ENCODE measurements at places on chromosomes 5 and 9. TPM values are rescaled to one million over a fixed set of nuclear protein-coding genes. Genes with fewer than 3 reads are reported as not detected.

GRCh38 chr5:96706433-96707111, 44.4 kb downstream of the CAST start:
- H3K4me1 ChIP-seq: peaks cover 29% of the 10 kb centered on the region
- no peak overlapping the region for H3K27ac ChIP-seq
- no peak overlapping the region for H3K4me3 ChIP-seq
- H3K36me3 ChIP-seq: no peaks in the 10 kb centered on the region
- no peaks in the 10 kb centered on the region for H3K27me3 ChIP-seq
- DNase-seq: no peak

DNA sequence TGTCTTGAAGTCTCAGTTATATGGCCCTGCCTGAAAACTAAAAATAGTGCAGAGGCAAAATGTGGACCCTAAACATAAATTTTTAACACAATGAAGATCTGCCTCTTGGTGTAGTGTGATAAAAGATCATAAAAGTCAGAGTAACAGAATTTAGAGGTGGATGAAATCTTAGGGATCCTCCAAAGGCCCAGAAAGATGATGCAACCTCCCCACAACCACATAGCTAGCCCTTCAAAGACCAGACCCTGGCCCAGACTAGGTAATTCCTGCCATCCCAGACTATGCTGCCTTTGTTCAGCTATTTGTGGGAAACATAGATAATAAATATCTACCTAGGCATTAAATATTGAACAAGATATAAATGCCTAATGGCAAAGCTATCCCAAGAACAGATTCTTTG, 15.3 kb downstream of the KLF9 start:
- H3K4me3 ChIP-seq: no peak overlapping the region
- H3K4me1 ChIP-seq: no peaks in the 10 kb centered on the region
- no peak for DNase-seq
- H3K27me3 ChIP-seq: no peaks in the 10 kb centered on the region

DNA sequence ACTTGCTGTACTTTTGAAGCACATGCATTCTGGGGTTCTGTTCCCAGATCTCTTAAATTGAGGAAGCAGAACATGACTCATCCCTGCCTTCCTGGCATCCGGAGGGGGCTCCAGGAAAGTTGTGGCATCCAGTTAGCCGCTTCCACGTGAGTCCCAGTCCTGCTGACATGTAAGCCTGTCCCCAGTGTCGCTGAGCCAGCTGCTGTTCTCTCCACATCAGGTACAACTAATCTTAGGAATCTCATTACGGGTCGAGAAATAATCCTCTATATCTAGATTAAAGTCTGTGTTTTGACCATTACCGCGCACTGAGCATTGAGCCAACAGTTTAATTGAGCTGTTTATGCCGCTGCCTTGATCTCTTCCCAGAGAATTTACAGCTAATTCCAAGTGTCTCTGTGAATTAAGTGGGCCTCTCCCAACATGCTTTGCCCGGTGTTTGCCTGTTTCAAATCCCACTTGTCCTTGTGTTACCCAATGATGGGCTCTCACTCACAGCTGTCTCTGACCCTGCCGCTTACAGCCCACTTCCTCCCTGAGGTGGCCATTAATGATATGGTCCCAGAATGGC, 10.5 kb upstream of the SHB start:
- H3K4me3 ChIP-seq: no peak overlapping the region
- no peak overlapping the region for H3K27ac ChIP-seq
- peaks cover 5% of the 10 kb centered on the region for H3K4me1 ChIP-seq
- no peaks in the 10 kb centered on the region for H3K27me3 ChIP-seq
- no peaks in the 10 kb centered on the region for H3K36me3 ChIP-seq

DNA sequence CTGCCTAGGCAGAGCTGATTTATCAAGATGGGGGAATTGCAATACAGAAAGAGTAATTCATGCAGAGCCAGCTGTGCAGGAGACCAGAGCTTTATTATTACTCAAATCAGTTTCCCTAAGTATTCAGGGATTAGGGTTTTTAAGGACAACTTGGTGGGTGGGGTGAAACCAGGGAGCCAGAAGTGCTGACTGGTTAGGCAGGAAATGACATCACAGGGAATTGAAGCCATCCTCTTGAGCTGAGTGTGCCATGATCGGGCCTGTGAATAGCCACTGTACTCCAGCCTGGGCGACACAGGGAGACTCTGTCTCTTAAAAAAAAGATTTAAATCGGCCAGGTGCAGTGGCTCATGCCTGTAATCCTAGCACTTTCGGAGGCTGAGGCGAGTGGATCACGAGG, 45.3 kb upstream of the CDK5RAP2 start:
- no peaks in the 10 kb centered on the region for H3K4me1 ChIP-seq
- H3K27ac ChIP-seq: no peak overlapping the region
- H3K27me3 ChIP-seq: no peaks in the 10 kb centered on the region
- DNase-seq: peak; percentile 18
- H3K4me3 ChIP-seq: no peak overlapping the region

GRCh38 chr5:41517909-41518308, 7.5 kb upstream of the PLCXD3 start:
- no peaks in the 10 kb centered on the region for H3K36me3 ChIP-seq
- no peaks in the 10 kb centered on the region for H3K27me3 ChIP-seq
- DNase-seq: no peak
- H3K4me3 ChIP-seq: no peak overlapping the region
- no peak overlapping the region for H3K27ac ChIP-seq

DNA sequence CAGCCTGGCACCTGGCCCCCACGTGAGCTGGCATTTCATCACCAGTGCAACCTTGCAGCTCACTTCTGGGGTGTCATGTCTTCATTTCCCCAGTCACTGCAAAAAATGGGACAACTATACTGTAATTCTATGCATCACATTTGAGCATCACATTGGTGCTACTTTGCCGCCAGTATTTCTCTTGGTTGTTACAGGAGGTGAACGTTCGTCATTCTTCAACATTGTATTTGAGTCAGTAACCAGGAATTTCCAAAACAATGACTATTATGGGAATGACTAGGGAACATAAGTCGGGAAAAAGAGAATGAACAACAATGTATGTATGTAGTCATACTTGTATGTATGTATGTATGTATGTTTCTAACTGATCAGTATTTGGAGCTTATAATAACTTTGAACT, 1278.0 kb downstream of the EFNA5 start:
- peak; percentile 70 for DNase-seq
- no peaks in the 10 kb centered on the region for H3K27me3 ChIP-seq
- peak overlapping the region; percentile 64 for H3K27ac ChIP-seq
- H3K4me3 ChIP-seq: no peak overlapping the region
- H3K36me3 ChIP-seq: no peaks in the 10 kb centered on the region

GRCh38 chr5:76331126-76331525, 72.0 kb upstream of the IQGAP2 start:
- H3K4me3 ChIP-seq: no peak overlapping the region
- no peaks in the 10 kb centered on the region for H3K4me1 ChIP-seq
- H3K27ac ChIP-seq: no peak overlapping the region
- H3K36me3 ChIP-seq: no peaks in the 10 kb centered on the region
- H3K27me3 ChIP-seq: peaks cover 6% of the 10 kb centered on the region

DNA sequence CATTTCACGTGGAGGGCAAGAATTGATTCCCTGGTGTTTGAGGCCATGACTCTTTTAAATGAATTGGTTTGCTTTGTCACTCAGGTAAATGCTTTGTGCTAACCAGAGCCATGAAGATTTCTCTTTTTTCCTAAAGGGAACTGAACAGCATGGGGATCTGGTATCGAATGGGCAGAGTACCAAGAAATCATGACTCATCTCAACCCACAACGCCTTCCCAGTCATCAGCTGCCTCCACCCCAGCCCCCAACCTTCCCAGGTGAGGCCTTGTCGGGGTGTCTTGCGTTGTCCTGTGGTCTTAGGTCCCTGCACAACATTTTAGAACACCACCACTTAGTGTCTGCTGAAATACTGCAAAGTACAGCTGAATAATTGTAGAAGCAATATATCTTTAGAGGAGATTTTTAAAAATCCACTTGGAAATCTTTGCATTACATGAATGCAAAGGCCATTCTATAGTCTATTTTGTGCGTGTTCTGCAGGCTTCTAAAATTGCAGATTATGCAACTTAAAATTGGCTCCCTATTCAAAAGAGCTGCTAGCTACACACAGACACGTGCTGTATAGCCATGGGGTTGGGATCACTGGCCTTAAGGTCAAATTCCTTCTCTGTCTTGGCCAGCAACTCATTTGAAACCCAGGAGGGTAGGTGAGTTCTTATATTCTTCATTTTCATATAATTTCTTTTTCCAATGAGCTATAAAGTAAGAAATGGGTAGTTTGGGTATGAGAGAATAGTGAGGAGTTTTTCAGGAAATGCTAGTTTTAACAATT, 69.0 kb downstream of the MVB12B start:
- H3K36me3 ChIP-seq: no peaks in the 10 kb centered on the region
- peak; percentile 69 for DNase-seq
- peaks cover 17% of the 10 kb centered on the region for H3K4me1 ChIP-seq

DNA sequence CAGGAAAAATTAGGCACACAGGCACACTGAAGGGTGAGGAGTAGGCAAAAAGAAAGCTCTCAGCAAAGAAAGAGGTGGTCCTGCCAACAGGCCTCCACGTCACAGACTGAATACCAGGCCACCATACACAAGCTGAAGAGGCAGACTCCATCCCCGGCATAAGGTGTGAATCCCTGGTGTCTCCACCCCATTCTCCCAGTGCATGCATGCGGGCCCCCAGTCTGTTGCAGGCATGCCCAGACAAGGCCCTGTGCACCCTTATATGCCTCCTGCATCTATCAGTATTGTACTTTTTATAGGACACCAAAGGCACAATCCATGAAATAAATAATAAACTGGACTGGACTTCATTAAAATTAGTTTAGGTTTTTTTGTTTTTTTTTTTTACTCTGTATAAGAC, 73.1 kb downstream of the RGMB start:
- H3K27me3 ChIP-seq: no peaks in the 10 kb centered on the region
- no peak overlapping the region for H3K4me3 ChIP-seq
- no peaks in the 10 kb centered on the region for H3K4me1 ChIP-seq
- no peaks in the 10 kb centered on the region for H3K36me3 ChIP-seq

- no peak overlapping the region for H3K27ac ChIP-seq
- H3K4me1 ChIP-seq: peaks cover 8% of the 10 kb centered on the region
- no peak overlapping the region for H3K4me3 ChIP-seq
- no peaks in the 10 kb centered on the region for H3K27me3 ChIP-seq
- no peaks in the 10 kb centered on the region for H3K36me3 ChIP-seq
These were observed 68.3 kb downstream of the SERINC5 start for GRCh38 chr5:80187421-80188090.

GRCh38 chr9:127562841-127563401, 49.2 kb upstream of the STXBP1 start:
- DNase-seq: peak; percentile 76
- peak overlapping the region; percentile 19 for H3K4me3 ChIP-seq
- peak overlapping the region; percentile 91 for H3K27ac ChIP-seq
- H3K27me3 ChIP-seq: no peaks in the 10 kb centered on the region
- peaks cover 22% of the 10 kb centered on the region for H3K36me3 ChIP-seq

DNA sequence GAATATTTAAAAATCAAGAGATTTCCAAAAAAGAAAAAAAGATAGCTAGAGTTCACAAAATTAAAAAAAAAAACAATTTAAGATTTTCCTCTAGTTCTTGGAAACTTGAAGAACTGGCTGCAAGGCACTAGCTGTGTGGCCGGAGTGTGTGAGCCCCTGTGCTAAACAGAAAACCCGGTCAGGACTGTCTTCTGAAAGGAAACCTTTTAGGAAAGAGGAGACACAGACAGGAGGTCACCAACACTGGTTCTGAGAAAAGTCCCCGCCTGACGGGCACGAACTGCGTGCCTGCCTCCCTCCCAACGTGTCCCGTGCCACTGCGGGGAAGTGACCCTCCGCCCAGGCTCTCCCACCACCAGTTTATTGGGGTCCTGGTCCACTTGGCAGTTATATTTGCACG, 15.2 kb downstream of the TTF1 start:
- H3K27me3 ChIP-seq: no peaks in the 10 kb centered on the region
- H3K4me3 ChIP-seq: no peak overlapping the region
- no peaks in the 10 kb centered on the region for H3K4me1 ChIP-seq
- no peak for DNase-seq

GRCh38 chr5:178429156-178429468, 161.1 kb downstream of the COL23A1 start:
- H3K27me3 ChIP-seq: no peaks in the 10 kb centered on the region
- H3K27ac ChIP-seq: no peak overlapping the region
- no peaks in the 10 kb centered on the region for H3K36me3 ChIP-seq
- H3K4me3 ChIP-seq: no peak overlapping the region
- no peaks in the 10 kb centered on the region for H3K4me1 ChIP-seq

- H3K4me3 ChIP-seq: no peak overlapping the region
- H3K27me3 ChIP-seq: peaks cover 4% of the 10 kb centered on the region
- H3K27ac ChIP-seq: no peak overlapping the region
- no peaks in the 10 kb centered on the region for H3K36me3 ChIP-seq
- DNase-seq: no peak
These were observed 29.4 kb upstream of the SYNPO start for GRCh38 chr5:150611026-150611425.

DNA sequence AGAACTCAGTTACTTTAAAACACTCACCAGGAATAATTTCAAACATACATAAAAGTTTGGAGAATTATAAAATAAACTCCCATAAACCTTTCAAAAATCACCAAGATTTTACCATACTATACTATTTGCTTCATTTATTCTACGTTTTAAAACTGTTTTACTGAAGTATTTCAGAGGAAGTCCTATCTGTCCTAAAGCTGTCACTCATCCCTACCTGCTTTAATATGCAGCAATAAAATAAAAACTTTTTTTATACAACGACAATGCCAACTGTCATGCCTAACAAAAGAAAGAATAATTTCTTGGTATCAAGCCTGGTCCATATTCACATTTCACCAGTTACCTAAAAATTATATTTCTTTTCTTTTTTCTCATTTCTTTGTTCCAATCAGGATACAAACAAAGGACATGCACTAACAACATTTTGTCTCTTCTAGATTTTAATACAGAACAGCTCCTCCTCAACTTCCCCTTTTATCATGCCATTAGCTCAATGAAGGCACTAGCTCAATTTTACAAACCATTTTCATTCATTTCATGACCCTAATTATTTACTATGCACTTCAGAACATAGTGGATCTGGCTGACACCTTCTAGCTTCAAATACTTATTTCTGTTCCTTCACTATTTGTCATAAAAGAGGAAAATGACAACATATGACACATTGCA, 135.2 kb downstream of the GNAQ start:
- H3K36me3 ChIP-seq: no peaks in the 10 kb centered on the region
- no peak overlapping the region for H3K4me3 ChIP-seq
- H3K4me1 ChIP-seq: peaks cover 10% of the 10 kb centered on the region
- H3K27me3 ChIP-seq: no peaks in the 10 kb centered on the region
- H3K27ac ChIP-seq: no peak overlapping the region

- H3K27ac ChIP-seq: no peak overlapping the region
- H3K4me1 ChIP-seq: peaks cover 4% of the 10 kb centered on the region
- H3K4me3 ChIP-seq: no peak overlapping the region
- no peak for DNase-seq
- no peaks in the 10 kb centered on the region for H3K27me3 ChIP-seq
These were observed 39.1 kb upstream of the PJA2 start for GRCh38 chr5:109448838-109449237.

- no peak for DNase-seq
- H3K4me1 ChIP-seq: no peaks in the 10 kb centered on the region
- H3K27ac ChIP-seq: no peak overlapping the region
- peak overlapping the region; percentile 46 for H3K4me3 ChIP-seq
These were observed 921 bp downstream of the KCNIP1 start for GRCh38 chr5:170504616-170505266.

- peak; percentile 26 for DNase-seq
- peak overlapping the region; percentile 83 for H3K27ac ChIP-seq
- peaks cover 18% of the 10 kb centered on the region for H3K4me1 ChIP-seq
- H3K36me3 ChIP-seq: peaks cover 9% of the 10 kb centered on the region
- H3K4me3 ChIP-seq: peak overlapping the region; percentile 99
These were observed 574 bp downstream of the SLC35A4 start for GRCh38 chr5:140565024-140565779.

C9orf78 gene
- 37.8 TPM for total RNA-seq

IFNA2 gene
- not detected for total RNA-seq

TAF1L gene
- total RNA-seq: 0.02 TPM

SH3GLB2 gene
- total RNA-seq: 38.0 TPM

BTF3 gene
- 524 TPM for total RNA-seq

FBP1 gene
- total RNA-seq: not detected

POLE3 gene
- total RNA-seq: 36.6 TPM
